ENCODE measurements at places on chromosomes 3 and 15. TPM values are rescaled to one million over a fixed set of nuclear protein-coding genes. Genes with fewer than 3 reads are reported as not detected.
A peak's percentile ranks its signal among the peaks of the same experiment; 100 is the strongest.

GRCh38 chr3:127014536-127015281 is 31.8 kb downstream of the PLXNA1 start:
- DNase-seq = no peak

Gene LIPH
- total RNA-seq = 0.13 TPM

DNA sequence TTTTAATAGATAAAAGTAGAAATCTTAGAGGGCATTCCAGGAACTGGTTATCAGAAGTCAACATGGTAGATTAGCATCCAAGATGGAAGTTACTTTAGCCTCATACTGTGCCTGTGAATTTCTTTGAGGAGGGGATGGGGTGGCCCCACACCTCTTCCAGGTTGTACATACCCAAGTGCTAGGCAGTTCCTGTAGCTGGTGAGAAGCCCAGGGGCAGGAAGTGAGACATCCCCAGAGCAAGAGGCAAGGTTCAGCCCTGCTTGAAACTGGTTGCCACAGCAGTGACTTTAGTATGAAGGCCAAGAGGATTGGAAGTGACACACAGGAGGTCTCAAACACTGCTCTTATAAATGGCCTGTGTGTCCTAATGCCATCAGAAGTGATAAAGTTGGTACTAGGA is 11.9 kb downstream of the GTPBP8 start:
- no peak for DNase-seq

DNA sequence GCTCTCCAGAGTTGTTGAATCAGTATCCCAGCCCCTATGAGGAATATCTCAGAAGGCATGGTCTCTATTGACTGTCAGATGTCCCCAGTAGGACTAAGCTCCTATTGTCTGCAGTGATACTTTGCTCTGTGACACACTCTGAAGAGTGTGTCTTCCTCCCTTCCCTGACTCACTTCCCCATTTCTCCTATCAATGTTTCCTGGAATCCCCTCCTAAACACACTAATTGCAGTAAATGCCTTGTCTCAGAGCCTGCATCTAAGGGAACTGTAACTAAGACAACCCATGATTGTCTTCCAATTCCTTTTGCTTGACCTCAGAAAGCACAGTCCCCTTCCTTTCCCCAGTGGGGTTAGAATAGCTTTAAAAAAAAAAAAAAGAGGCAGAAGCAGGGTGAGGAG is 397.3 kb upstream of the PROK2 start:
- no peak for DNase-seq

Gene PARP15
- 1.5 TPM for total RNA-seq

GRCh38 chr3:102410616-102411015 is 24.2 kb upstream of the ZPLD1 start:
- DNase-seq = no peak

GRCh38 chr3:43768381-43768973 is 77.7 kb downstream of the ABHD5 start:
- DNase-seq = peak; percentile 47

Gene PLIN1
- 245 TPM for total RNA-seq

- no peak for DNase-seq
Observed at GRCh38 chr3:127805026-127805753, 17.1 kb downstream of the MGLL start.

DNA sequence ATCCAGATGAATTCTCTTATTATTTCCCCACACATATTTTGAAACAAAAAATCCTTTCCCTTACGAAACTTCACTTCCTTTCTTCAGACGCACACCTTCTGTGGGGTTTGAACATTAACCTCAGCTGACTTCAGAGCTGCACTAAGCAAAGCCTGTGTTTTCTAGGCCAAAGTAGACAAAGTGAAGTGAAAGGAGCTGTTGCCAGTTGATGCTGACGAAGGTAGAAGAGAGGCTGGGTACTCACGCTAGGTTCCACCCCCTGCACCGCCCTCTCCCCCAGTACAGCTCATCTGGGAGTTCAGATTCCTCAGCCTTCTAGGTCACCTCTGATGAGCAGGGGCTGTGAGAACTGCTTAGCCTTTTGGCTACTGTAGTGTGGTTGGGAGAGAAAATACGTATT is 24.1 kb downstream of the DUT start:
- no peak for DNase-seq

- peak; percentile 58 for DNase-seq
Observed at GRCh38 chr3:124620600-124621063, 109.6 kb upstream of the UMPS start.

GRCh38 chr15:66739287-66739686 is 37.3 kb downstream of the SMAD6 start:
- DNase-seq = peak; percentile 11

GRCh38 chr15:67136802-67137201 is 71.4 kb downstream of the SMAD3 start:
- no peak for DNase-seq

- DNase-seq = no peak
Observed at GRCh38 chr3:169034401-169034800, 629.1 kb downstream of the MECOM start.

GRCh38 chr15:88657326-88658069 is 18.7 kb downstream of the ISG20 start:
- peak; percentile 63 for DNase-seq

DNA sequence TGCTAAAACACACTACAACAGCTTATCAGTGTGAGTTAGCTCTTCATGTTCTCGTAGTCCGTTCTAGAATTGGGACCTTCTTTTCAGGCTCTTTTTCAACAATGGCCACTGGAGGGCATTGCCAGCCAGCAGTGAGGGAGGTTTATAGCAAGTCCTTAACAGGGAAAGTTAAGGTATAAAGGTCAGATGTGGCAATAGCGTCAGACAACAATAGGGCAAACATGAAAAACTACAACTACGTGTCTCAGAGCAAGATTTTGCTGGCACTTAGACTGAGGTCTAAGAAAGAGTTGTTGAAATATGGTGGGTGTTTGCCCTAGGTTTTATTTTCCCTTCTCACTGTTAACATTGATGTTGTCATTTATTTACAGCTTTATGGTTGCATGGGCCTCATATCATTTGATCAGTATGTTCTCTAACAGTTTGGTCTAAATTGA is 161.4 kb downstream of the GMNC start:
- DNase-seq = no peak

Gene CHST13
- total RNA-seq = 0.60 TPM

Gene MNS1
- total RNA-seq = 1.2 TPM

Gene RAD54L2
- total RNA-seq = 15.0 TPM

- peak; percentile 48 for DNase-seq
Observed at GRCh38 chr3:150703299-150703755, 393 bp downstream of the ERICH6 start.

Gene THBS1
- 551 TPM for total RNA-seq

- no peak for DNase-seq
Observed at GRCh38 chr15:41914411-41914810, 20.6 kb upstream of the SPTBN5 start.

Gene AGTR1
- total RNA-seq = 16.5 TPM

DNA sequence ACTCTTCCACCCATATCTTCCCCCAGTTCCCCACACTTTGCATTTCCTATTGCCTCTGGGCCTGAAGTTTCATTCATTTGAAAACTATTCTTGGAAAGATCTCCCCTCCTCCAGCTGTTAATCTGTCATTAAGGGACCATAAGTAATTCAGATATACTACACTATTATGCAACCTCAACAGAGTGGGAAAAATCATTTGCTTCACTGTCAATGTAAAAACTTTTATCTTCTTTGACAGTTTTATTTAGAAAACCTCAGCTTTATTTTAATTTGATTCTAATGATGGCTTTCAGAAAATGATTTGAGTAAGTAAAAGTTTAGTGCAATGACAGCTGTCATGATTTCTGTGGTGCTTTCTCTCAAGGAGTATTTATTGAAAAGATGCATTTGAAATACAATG is 435.3 kb upstream of the KCNMB2 start:
- DNase-seq = no peak

Gene RABL3
- total RNA-seq = 19.4 TPM

GRCh38 chr3:55873523-55874254 is 386.6 kb upstream of the WNT5A start:
- no peak for DNase-seq

Gene SPINK8
- total RNA-seq = not detected

GRCh38 chr15:68223171-68223570 is 6.4 kb downstream of the CLN6 start:
- DNase-seq = peak; percentile 2

GRCh38 chr15:74174219-74174957 is 878 bp downstream of the ISLR start:
- DNase-seq = no peak

DNA sequence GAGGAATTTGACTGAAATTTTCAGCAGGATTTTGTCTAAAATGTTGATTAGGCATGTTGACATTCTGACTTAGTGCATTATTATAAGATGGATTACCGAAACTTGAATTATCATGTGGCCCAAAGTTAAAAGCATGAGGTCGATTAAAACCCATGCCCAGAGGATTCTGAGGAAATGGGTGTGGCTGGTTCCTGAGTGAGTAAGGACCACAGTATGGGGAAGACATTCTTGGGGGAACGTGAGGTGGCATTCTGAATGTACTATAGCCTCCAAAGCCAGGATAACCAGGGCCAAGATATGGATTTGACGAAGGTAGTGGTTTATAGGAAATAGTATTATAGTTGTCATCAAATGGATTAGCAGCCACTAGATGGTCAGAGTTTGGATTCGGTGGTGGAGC is 38.7 kb upstream of the DNAAF4 start:
- no peak for DNase-seq

DNA sequence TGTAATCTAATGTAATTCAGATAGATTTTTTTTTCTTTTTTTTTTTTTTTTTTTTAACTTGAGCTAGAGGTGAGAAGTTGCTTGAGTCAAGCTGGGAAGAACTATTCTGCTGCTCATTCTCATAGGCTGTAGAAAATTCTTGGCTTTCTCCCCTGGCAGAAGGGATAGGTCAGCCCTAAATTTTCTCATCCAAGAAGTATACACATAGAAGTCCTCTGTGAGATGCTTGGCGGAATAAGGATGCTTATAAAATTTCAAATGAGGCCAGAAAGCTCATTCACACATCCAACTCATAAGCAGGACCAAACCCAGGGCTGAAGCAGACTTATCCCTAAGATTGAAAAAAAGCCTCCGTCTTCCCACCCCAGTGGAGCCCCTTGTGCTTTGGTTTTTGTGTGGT is 572.5 kb downstream of the SQOR start:
- DNase-seq = no peak

Gene RTP4
- total RNA-seq = 1.4 TPM

GRCh38 chr3:101884776-101885175 is 35.5 kb downstream of the NFKBIZ start:
- no peak for DNase-seq

- DNase-seq = peak; percentile 36
Observed at GRCh38 chr15:57376696-57377477, 582 bp downstream of the CGNL1 start.

Gene CTXND1
- 1.3 TPM for total RNA-seq

GRCh38 chr3:22098021-22098420 is 347.0 kb upstream of the ZNF385D start:
- DNase-seq = no peak

DNA sequence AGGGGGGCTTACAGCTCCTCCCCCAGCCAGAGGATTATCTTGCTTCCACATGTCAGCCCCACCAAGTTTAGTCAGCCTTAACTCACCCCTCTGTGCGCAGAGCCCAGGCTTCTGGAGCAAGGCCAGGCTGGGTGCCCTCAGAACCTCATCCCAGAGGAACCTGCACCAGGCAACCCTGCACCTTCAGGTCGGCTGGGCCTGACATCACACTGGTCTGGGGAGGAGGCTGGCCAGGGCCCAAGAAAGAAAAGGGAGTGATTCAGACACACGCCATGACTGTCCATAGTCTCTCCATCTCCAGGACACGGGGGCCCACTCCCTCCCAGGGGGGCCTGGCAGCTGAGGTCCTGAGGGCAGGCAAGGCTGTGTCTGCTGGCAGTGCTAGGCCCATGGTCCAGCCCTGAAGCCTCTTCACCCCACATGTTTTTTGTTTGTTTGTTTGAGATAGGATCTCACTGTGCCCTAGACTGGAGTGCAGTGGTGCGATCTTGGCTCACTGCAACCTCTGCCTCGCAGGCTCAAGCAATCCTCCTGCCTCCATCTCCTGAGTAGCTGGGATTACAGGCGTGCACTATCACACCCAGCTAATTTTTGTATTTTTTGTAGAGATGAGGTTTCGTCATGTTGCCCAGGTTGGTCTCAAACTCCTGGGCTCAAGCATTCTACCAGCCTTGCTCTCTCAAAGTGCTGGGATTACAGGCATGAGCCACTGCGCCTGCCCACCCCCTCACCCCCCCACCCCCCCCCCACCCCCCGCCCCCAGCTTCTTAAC is 11.1 kb downstream of the TNK2 start:
- DNase-seq = peak; percentile 56

- no peak for DNase-seq
Observed at GRCh38 chr3:123143669-123144411, 57.9 kb upstream of the SEC22A start.

- peak; percentile 20 for DNase-seq
Observed at GRCh38 chr3:178551916-178552321, 15.7 kb downstream of the KCNMB2 start.

- DNase-seq = no peak
Observed at GRCh38 chr3:40605960-40606359, 81.2 kb downstream of the ZNF621 start.

DNA sequence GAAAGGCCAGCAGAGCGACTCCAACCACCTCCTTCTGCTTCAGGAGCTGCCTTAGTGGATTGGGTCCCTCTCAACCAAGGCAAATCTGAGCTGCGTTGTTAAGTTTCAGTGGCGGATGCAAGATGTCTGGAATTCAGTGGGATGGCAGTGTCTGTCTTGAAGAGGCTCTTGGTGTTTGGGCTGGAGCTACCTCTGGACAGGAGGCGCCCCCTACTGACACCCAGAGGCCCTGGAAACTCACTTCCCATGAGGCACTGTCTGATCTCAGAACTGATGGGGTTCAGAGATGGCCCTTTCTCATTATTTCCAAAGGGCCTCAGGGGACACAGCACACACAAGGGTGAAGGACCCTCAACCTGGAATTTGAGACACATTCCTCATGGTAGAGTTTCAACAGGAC is 6.0 kb upstream of the SLC28A1 start:
- peak; percentile 63 for DNase-seq

Gene PP2D1
- total RNA-seq = not detected

GRCh38 chr3:38957296-38957695 is 94.4 kb downstream of the SCN11A start:
- DNase-seq = no peak

GRCh38 chr3:54564374-54564925 is 363.4 kb downstream of the LRTM1 start:
- DNase-seq = no peak

DNA sequence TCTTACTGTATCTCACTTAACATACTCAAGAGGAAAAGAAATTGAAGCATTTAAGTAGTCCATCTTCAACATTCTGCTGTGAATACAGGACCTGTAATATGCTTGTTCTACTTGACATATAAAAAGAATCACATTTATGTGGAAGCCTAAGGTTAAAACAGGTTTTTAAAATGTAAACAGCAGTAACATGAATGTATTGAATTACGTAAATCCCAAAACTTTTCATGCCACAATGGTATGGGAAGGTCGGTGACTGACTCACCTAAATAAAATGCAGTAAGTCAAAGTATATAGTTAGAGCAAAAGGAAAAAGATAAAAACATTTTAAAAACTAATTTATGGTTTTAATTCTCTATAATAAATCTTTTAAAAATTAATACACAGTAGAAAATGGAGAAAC is 115.7 kb upstream of the TJP1 start:
- DNase-seq = no peak

Gene SCN11A
- total RNA-seq = not detected
